Posterior vena cava (tissue), 2 donors: ENCODE measurements at places on chromosomes 7 and 10.

DNA sequence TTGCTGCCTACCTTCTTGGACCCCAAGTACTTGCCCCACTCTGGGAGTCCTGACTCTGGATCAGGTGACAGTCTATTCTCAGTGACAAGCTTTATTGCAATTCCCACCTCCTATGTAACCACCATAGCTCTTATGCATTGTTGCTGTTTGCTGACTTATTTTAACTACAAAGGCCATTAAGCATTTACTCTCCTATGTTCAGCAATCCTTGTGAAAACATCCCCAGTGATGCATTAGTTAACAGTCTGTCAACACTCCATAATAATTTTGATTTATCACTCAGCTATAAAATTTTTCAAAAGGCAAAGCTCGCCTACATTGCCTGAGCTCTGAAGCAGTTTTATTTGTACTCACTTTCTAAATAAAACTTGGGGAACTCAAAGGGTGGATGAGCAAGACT, 871.8 kb upstream of the SORCS1 start:
- DNase-seq: no peak

DNA sequence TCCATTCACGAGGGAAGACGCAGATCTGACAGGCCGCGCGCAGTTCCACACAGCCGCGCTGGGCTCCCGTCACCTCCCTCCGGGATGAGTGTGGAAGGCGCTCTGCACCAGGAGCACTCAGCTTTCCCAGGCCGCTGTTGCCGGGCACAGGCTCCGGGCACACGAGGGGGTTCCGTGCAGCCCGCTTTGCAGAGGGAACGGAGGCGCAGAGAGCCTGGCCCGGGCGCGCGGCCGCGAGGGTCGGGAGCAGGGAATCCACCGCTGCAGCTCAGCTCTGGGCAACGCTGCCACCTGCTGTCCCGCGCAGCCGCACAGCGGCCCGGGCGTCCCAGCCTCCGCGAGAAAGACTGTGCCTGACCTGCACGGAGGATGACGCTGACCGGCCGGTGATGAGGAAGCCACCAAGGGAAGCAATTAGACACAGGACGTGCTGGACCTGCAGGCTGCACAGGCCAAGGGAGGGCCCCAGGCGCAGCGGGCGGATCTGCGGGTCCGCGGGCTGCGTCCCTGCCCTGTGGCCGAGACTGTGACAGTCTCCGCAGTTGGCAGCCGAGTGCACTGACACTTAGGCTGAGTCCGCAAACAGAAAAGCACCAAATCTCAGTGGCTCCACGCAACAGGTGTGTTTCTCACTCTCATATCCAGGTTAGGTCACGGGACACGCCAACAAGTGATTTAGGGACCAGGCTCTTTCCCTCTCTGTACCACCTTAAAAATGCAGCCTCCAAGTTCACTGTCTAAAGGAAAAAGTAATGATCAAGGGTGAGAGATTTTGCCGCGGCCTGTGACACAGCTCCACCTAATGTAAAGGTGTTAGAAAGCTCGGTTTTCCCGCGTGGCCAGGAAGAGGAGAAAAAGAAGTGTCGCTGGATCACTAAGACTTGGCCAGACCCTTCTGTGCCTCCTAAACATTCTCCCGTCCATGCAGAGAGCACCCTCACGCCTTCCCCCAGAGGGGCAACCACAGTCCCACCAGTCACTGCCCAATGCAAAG, 94.5 kb downstream of the SEC61G start:
- no peak for DNase-seq

GRCh38 chr10:81179324-81179723, 641.6 kb downstream of the SH2D4B start:
- no peak for DNase-seq

DNA sequence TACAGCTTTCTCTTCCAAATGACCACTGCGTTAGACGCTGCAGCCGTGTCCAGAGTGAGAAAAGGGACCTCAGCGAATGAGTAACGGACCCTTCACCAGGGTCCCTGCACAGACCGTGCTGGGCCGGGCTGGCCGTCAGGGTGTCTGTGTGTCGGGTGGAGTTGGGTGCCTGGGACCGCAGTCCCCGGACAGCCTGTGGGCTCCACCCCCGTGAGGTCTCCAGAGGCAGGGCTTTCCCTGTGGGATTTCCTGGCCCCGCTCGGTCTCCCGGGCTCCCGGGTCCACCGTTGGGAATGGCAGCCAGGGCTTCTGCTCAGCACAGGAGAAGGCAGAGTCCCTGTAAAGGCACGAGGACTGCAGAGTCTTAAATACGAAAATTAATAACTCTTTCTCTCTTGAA, 509.7 kb downstream of the TCERG1L start:
- DNase-seq: peak; percentile 10

DNA sequence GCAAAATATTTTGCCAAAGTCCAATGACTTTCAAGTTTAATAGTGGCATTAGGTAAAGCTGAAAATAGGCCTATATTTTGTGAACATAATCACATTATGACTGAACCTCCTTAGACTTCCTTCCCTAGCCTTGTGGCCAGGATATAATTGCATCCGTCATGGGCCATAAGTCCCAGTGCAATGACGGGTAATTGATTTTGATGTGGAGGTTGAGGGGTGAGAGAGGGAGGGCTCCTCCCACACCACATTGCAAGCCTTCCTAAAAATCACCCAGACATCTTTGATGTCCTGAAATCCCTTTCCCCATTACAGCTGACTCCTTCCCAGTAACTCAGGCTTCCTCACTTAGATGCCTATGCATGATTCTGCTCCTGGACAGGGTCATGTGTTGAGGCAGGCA, 25.6 kb downstream of the TAS2R41 start:
- DNase-seq: no peak

DNA sequence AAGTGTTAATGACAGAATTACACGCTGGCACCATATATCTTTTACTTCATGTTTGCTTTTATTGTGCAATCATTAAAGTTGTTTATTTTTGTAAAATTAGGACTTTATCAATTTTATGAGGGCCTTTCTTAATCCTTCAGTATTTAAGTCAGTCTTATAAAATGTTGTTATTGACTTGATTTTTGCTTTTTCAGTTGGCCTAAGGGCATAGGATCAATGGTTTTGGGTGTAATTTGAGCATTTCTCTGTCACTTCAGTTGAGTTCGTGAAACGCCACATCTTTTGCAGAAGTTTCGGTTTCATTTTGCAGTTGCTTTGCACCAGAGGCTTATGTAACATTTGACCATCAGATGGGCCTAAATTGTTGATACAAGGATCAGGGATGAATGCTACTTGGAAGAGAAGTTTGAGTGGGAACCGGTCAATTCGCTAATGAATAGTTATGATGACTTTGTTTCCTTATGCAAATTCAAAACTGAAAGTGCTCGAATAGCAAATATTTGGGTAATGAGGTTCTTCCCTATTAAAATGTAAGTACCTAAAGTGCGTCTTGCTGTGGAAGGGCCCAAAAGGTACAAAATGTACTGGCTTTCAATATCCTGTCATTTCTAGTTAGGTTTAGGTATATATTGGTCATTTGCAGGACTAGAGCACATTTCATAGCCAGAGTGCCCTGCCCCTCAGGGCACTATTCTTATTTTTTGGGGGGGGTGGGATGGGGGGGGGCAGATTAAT, 340.9 kb downstream of the LRMDA start:
- DNase-seq: no peak

DNA sequence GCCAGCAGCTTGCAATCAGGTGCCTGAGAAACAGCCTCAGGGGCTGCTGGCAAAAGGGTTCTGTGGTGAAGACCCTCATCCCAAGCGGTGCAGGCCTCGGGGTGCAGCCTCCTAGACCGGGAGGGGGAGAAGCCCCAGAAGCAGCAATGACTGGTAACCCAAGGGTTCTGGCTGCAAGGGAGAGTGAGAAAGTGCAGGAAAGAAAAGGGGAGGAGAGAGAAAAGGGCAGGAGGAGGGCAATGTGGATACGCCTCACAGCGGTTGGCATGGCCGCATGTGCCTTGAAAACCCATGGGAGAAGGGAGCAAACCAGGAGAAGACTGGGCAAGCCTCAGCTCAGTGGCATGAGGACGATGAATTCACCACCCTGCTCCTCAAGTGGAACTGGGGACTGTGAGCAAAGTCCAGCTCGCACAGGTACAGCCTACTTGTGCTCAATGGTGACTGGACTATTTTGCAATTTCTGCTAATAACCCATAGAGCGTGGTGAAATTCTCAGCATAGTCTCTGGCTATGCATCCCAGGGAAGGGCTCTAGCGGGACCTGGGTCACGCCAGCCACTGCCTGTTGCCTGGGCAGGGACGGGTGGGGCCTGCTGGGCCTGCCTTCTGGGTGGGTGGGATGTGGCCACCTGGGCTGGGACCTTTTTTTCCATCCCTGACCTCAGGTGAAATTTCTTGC, 6.2 kb downstream of the CLRN3 start:
- no peak for DNase-seq
